ENCODE measurements at places on chromosomes 1 and 21.
A peak's percentile ranks its signal among the peaks of the same experiment; 100 is the strongest.

GRCh38 chr1:217919683-217920388, 288.7 kb downstream of the SPATA17 start:
- DNase-seq = no peak

DNA sequence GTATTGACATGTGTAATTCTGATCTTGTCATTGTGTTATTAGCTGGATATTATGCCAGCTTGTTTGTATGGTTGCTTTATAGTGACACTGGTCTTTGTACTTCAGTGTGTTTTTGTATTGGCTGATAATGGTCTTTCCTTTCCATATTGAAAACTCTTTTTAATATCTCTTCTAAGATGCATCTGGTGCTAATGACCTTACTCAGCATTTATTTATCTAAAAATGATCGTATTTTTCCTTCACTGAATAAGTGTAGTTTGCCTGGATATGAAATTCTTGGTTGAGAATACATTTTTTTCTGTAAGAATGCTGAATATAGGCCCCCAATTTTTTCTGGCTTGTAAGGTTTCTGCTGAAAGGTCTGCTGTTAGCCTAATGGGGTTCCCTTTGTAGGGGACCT, 465.5 kb upstream of the TMPRSS15 start:
- no peak for DNase-seq

GRCh38 chr1:56125316-56125715, 454.0 kb downstream of the PLPP3 start:
- no peak for DNase-seq

DNA sequence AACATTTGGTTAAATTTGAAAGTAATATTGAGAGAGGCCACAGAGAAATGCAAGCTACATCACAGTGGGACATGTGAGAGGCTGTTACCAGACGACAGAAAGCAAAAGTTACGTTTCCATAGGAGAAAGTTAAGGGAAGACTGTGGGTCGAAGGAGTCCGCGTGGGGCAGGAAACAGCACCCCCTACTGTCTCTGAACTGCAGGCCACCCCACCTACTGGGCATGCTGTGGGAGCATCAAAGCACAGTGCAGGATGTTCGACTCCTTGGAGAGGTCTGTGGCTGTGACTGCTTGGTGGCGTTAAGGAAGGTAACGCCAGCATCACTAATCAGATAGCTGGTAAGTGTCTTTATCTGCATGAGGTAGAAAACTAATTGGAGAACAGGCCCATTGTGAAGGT, 123.9 kb downstream of the PTBP2 start:
- DNase-seq = peak; percentile 35

- DNase-seq = no peak
These were observed 143.6 kb downstream of the SLC45A1 start for GRCh38 chr1:8461351-8462110.

- no peak for DNase-seq
These were observed 26.5 kb downstream of the CD247 start for GRCh38 chr1:167491586-167492461.

GRCh38 chr21:42563261-42563660, 49.6 kb downstream of the SLC37A1 start:
- no peak for DNase-seq

DNA sequence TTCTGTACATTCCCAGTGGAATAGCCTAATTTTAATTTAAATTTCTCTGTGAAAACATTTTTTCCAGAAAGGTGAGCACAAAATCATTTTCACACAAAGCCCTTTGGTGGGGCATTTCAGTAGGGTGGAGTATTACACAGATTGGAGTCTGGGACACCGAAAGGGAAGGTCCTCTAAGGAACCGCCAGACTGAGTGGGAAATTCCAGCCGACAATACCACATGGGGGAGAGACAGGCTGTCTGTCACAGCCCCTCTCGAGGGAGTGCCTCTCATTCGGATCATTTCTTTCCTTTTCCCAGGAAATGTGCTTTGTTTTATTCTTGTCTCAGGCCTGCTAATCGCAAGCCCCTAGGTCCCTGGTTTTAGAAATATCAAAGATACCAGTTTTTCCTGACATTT, 150.6 kb upstream of the HOOK1 start:
- DNase-seq = no peak

DNA sequence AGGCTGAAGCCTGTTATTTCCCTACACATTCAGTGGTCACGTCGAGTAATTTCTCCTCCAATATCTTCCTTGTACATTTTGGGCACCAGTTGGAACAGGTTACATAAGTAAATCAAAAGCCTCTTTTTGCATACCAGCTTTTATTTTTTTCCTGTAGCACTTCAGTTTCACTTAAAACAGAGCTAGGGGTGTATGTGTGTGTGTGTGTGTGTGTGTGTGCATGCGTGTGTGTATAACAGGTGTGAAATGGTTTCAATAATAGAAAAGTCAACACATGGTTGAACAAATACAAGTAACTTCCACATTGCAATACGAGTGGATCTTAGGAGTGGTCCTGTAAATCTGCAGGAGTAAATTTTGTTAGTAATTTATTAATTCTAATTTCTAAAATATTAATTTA, 3.0 kb upstream of the MAN1A2 start:
- no peak for DNase-seq

GRCh38 chr1:94017155-94017829, 103.7 kb downstream of the ABCA4 start:
- no peak for DNase-seq

GRCh38 chr1:30905403-30905802, 3.2 kb downstream of the SDC3 start:
- no peak for DNase-seq

Data from Kasumi-1 (cell line).